CD4-positive, alpha-beta T cell (primary cell): ENCODE measurements at places on chromosomes 4 and X.

- DNase-seq: peak; percentile 71
- no peaks in the 10 kb centered on the region for H3K4me1 ChIP-seq
- H3K27ac ChIP-seq: no peak overlapping the region
- peaks cover 13% of the 10 kb centered on the region for H3K36me3 ChIP-seq
- no peaks in the 10 kb centered on the region for H3K27me3 ChIP-seq
Measured at GRCh38 chr4:26410385-26411293, 79.6 kb downstream of the CCKAR start.

GRCh38 chr4:1559896-1560650, 124.0 kb downstream of the FAM53A start:
- H3K27me3 ChIP-seq: peaks cover 8% of the 10 kb centered on the region
- H3K36me3 ChIP-seq: no peaks in the 10 kb centered on the region
- H3K4me1 ChIP-seq: no peaks in the 10 kb centered on the region
- no peak for DNase-seq

- H3K27ac ChIP-seq: no peak overlapping the region
- no peaks in the 10 kb centered on the region for H3K27me3 ChIP-seq
- DNase-seq: no peak
- H3K4me3 ChIP-seq: no peak overlapping the region
- H3K36me3 ChIP-seq: no peaks in the 10 kb centered on the region
- no peaks in the 10 kb centered on the region for H3K4me1 ChIP-seq
Measured at GRCh38 chrX:97268182-97268680, 384.5 kb downstream of the RPA4 start.

DNA sequence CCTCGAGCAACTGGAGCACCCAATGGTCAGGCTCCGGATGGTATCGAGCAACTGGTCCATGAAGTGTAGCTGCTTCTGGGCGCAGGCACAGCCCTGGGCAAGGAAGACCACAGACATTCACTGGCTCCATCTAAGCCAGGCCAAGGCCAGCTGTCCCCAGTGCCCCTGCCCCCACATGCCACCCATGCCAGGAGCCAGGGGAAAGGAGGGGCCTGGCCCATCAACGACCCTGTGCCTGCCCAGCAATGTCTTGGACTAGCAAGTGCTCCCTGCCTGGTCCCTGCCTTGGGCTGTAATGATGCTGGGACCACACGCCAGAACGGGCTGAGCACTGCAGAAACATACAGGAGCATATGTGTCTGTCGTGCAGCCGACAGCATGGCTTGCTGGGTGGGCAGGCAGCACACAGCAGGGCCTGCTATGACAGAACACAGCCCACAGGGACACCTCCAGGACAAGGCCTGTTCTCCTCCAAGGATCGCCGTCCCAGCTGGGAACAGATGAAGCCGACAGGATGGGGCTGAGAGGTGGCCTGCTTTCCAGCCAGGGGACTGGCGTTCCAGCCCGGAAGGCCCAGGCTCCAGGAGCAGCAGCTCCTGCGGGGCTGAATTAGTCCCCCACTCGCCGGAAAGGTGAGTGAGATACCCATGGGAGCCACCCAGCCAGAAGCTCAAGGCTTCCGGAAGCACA, 11.4 kb upstream of the TREX2 start:
- H3K27me3 ChIP-seq: no peaks in the 10 kb centered on the region
- no peak overlapping the region for H3K4me3 ChIP-seq
- no peaks in the 10 kb centered on the region for H3K4me1 ChIP-seq
- H3K36me3 ChIP-seq: peaks cover 35% of the 10 kb centered on the region

DNA sequence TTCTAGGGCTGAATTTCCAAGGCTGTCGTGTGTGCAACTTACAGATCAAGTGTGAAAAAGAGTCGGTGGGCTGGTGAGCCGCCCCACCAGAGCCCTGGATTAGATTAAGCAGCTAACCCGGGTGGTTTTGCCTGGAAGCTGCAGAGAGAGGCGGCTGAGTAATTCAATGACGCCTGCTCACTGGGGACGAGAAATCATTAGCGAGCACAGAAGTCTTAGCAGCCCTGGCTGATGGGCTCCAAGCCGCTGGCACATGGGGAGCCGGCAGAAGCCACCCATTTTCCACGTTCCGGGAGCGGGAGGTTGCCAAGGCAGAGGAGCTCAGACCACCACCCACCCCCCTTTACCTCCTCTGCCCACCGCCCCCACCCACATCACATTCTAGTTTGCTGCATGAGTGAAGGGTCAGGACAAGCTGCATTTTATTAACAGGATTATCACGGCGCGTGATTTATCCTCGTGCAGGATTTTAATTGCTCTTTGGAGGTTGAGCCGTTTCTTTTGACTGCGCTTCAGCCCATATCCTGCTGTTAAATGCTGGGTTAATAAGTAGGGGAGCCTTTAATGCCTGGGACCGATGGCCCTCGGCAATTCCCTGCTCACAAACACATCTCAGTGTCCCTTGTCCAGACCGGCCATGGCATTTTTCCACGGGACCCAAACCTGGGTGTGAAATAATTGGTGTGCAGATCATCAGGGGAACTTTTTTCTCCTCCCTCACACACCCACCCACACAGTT, 19.1 kb downstream of the BCOR start:
- no peaks in the 10 kb centered on the region for H3K27me3 ChIP-seq
- no peak overlapping the region for H3K4me3 ChIP-seq
- H3K27ac ChIP-seq: no peak overlapping the region
- DNase-seq: no peak
- H3K4me1 ChIP-seq: peaks cover 36% of the 10 kb centered on the region

- no peak overlapping the region for H3K4me3 ChIP-seq
- DNase-seq: no peak
- no peak overlapping the region for H3K27ac ChIP-seq
Measured at GRCh38 chr4:142548491-142548890, 297.6 kb downstream of the INPP4B start.

DNA sequence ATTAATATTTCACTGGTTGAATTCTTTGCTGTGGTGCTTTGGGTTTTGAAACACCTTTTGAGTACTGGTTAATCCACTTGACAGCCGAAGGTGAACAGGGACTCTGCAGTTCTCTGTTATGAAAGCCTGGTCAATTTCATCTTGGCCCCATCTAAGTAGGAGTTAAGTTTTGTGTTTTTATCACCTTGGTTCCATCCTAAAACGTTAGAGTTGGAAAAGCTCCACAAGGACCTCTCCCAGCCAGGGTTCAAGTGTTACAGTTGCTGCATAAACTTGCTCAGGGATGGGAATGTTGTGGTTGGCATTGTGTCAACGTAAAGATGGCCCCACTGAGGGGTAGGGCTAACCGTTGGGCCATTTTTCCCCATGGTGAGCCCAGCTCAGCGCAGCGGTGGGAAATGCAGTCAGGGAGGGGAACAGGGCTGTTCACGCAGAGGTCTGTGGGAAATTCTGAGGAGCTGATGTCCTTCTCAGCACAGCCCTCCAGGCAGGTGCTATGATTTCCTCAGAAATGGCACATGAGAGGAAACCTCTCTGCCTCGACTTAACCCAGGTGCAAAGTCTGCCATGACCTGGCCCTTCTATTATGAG, 188.7 kb downstream of the STIM2 start:
- H3K4me3 ChIP-seq: no peak overlapping the region
- H3K36me3 ChIP-seq: no peaks in the 10 kb centered on the region
- H3K4me1 ChIP-seq: peaks cover 4% of the 10 kb centered on the region

DNA sequence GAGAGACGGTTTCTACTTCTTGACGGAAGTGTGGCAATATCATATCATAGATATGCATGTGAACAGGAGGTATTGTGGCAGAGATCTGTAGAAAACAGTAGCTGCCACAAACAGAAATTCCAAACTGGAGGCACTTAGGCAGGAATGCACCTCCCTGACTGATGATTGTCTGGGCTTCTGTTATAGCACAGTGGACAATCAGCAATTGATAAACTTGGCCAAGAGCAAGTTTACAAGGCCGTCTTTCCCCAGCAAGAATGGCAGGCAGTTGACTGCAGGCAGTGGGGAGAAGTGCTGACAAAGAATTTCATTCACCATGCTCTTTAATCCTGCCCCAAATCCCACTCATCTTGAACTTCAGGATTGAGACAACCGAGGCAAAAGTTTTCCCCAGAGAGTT, 114.4 kb upstream of the STOX2 start:
- no peaks in the 10 kb centered on the region for H3K36me3 ChIP-seq

DNA sequence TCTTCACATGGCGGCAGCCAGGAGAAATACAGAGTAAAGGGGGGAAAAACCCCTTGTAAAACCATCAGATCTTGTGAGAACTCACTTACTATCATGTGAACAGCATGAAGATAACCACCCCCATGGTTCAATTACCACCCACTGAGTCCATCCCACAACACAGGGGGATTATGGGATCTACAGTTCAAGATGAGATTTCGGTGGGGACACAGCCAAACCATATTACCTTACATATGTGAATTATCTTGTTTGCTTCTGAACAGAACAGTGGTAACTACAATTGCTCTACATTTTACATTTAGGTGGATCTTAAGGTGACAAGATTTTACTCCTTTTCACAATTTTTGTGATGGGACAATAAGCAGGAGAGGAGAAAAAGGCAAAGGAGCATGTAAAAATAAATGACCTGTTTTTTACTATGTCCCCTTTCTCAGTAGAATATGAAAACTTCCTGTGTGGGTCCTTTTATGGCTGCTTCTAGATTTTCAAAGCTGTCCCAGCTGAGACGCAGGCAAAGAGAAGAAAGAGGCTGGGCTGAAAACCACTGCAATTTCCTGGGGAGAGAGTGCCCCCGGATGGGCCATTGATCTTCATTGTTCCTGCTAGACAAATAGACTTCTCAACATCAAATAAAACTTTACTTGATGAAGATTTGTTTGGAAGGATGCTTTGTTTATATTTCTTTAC, 45.9 kb upstream of the PGM2 start:
- peak; percentile 39 for DNase-seq
- H3K4me1 ChIP-seq: peaks cover 20% of the 10 kb centered on the region
- H3K27me3 ChIP-seq: no peaks in the 10 kb centered on the region

- DNase-seq: no peak
- H3K36me3 ChIP-seq: no peaks in the 10 kb centered on the region
- H3K4me1 ChIP-seq: no peaks in the 10 kb centered on the region
- H3K27ac ChIP-seq: no peak overlapping the region
- H3K27me3 ChIP-seq: no peaks in the 10 kb centered on the region
- H3K4me3 ChIP-seq: no peak overlapping the region
Measured at GRCh38 chrX:37817176-37817575, 30.2 kb downstream of the DYNLT3 start.

DNA sequence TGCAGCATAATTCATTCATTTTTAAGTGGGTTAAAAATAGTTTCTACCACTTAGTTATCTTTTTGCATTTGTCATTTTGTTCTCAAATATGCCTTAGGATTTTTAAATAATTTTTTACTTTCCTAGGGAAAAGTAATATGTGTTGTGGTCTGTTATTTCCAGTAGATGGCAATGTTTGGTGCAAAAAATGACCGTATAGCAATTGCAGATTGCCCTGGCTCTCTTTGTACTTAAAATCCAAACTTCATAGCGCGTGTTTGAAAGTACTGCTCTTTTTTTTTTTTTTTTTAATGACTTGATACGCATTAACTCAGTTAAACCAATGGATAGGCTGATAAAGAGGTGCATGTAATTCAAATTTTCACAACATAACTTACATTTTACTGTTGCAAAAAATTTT, 74.4 kb upstream of the RBMX start:
- H3K4me3 ChIP-seq: no peak overlapping the region
- H3K36me3 ChIP-seq: no peaks in the 10 kb centered on the region
- no peak overlapping the region for H3K27ac ChIP-seq
- no peak for DNase-seq
- H3K27me3 ChIP-seq: no peaks in the 10 kb centered on the region

DNA sequence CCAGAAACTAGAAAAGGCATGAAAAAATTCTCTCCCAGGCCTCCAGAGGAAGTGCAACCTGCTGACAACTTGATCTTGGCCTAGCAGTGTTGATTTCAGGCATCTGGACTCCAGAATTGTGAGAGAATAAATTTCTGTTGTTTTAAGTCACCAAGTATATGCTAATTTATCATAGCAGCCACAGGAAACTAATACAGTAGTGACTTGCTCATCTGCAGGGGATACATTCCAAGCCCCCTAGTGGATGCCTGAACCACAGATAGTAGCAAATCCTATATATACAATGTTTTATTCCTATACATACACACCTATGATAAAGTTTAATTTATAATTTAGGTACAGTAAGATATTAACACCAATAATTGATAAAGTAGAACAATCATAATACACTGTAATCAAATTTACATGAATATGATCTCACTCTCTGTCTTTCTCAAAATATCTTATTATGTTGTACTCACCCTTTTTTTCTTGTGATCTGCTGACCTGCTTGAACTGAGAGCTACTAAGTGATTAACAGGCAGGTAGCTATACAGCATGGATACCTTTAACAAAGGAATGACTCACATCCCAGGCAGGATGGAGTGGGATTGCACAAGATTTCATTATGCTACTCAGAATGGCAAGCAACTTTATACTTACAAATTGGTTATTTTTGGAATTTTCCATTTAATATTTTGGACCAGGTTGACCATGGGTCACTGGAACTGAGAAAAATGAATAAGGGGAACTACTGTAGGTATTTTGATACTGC, 501.1 kb downstream of the KCNIP4 start:
- no peak overlapping the region for H3K4me3 ChIP-seq
- H3K27me3 ChIP-seq: no peaks in the 10 kb centered on the region
- no peak for DNase-seq
- no peak overlapping the region for H3K27ac ChIP-seq
- H3K4me1 ChIP-seq: no peaks in the 10 kb centered on the region

DNA sequence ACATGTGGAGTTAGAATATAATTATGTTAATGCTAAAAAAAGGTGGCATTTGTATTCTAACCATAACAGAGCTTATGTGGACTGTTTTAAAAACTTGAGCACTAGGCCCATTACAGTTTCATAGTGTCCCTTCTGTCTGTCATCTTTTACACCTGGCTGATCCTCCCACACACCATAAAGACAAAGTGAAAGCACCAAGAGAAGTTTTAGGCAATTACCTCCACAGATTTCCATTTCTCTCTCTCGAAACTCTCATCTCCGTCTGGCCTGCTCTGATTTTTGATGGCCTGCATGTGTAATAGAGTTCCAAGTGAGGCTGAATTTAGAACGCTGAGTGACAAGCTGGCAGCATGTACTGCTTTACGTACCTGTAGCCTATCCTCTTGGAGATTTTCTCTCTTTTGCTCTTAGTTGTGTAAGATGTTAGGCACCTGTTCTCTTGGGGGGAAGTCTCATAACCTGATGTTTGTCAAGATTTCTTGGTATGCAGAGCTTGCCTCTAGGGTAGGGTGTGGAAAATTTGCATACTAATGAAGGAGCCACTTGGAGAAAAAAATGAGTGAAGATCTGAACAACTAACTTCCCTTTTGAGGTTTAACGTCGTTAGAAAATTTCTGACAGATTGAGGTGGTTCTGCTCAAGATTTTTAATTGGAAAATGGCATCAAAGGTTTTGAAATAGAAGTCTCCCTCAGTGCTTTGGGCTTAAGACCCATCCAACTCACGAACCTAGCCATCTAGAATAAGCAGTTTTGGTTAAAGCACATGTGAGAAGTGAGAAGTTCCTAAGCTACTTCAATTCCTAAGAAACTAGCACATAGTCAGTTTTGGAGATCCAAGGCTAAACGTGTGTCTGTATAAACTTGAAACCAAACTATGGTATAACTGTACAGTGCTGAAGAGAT, 57.6 kb upstream of the RAP1GDS1 start:
- peak overlapping the region; percentile 13 for H3K4me3 ChIP-seq
- no peak for DNase-seq
- H3K27me3 ChIP-seq: no peaks in the 10 kb centered on the region
